NCI-H1417 (cell line): ENCODE measurements at places on chromosomes 7 and 10.

- no peak for DNase-seq
These were observed 392.5 kb downstream of the NRG3 start for GRCh38 chr10:82267465-82267864.

DNA sequence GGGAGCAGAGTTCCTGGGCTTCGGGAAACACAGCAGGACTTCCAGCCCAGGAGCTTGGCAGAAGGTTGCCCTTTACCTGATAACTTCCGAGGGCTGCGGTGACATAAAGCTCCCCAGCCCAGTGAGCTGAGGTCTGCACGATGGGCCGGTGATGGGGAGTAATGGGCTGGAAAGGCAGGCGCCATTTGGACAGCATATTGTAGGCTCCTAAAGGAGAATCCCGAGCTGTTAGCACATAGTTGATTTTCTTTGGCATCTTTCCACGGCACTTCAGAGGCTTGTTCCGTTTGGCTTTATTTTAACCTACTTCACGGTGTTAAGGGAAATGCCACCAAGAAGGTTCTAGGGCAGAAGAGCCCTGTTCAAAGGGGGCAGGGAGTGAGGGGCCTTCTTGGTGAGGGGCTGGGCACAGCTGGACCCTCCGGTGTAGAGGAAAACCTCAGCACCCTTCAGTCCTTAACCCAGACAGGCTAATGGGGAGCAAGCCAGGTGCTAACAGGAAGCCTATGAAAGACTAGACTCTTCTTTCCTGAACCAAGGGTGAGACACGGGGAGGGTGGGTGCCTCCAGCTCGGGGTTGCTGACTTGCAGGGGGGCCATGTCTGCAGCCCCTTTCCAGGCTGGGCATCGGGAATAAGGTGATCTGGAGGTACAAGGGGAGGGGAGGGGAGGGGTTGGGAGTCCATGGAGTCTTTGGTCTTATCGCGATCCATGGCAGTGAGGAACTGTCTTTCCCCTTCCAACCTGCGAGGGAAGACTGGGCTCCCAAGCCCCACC is 347.7 kb downstream of the GLRX3 start:
- DNase-seq, result no peak

DNA sequence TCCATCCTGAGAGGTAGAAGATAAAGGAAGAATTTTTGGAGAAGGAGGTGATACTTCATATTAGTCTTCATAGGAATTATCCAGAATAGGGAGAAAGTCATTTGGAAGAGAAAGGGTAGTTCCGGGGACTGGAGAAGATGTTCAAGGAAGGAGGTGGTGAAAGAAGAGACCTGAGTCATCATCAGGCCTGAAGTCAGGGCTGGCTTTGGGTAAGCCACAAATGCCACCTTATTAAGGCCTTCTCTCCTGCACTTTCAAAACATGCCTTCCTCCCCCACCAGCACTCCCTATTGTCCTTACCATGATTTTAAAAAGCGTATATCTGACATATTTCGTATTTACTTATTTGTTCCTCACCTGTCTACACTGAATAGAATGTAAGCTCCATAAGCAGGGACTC is 112.2 kb upstream of the LRGUK start:
- no peak for DNase-seq

- DNase-seq, result peak; percentile 70
These were observed 455.0 kb downstream of the CCSER2 start for GRCh38 chr10:84783386-84783785.

- no peak for DNase-seq
These were observed 95.9 kb upstream of the SLC26A5 start for GRCh38 chr7:103541947-103542346.

- no peak for DNase-seq
These were observed 32.8 kb downstream of the STK32C start for GRCh38 chr10:132274986-132275385.

DNA sequence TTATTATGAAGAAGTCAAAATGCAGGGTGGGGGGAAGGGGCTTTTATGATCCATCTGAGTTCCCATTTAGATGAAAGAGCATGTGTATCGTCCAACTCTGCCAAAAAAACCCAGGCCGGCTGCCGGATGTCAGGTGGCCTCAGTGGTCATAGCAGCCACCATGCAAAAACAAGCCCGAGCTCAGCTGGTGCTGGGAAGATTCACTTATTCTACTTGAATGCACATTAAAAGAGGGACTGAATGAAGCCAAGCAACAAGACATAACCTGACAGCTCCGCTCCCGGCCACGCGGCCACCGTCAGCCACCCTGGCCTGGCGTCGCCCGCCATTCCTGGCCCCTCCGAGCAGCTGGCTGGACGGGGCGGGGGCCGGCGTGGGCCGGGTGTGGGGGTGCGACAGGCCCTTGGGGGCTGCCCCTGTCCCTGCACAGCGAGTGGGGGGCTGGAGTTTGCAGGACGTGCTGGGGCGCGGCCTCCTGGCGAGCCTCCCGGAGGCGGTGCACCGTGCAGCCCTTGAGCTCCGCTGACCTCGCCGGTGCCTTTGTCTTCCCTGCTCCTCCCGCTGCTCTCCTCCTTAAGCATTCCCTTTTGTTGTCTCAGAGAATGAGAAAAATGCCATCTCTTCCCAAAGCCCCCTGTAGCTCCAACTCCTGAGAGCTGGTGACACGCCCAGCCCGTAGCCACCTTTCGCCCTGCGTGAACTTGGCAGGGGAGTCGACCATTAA is 67.8 kb downstream of the EBF3 start:
- DNase-seq, result no peak

- no peak for DNase-seq
These were observed 13.0 kb upstream of the ACBD5 start for GRCh38 chr10:27253576-27253975.

DNA sequence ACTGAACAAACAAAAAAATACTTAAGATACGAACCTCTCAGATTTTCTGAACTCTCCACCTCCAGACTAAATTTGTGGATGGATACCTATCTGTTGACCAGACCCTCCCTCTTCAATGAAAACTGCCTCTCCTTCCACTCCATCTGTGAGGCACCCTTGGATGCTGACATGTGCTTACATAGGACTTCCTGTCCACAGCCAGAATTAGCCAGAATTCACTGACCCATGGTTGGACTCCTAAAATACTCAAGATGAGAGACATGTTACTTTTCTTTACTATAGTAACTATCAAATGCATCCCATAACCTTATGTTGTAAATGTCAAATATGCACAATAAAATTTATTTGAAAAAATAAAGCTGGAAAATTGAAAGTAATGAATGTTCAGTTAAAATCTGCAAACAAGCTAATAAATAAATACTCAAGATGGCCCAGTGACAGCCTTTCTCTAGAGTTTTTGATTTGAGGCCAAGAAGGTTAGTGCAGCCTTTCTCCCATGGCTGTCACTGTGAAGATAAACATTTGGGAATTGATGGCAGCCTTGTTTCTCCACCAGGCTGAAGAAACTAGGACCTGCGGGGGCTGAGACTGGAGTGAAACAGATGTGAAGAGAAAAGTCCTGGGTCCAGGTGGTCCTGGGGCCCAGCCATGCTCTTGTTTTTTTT is 287.0 kb downstream of the ZEB1 start:
- no peak for DNase-seq

DNA sequence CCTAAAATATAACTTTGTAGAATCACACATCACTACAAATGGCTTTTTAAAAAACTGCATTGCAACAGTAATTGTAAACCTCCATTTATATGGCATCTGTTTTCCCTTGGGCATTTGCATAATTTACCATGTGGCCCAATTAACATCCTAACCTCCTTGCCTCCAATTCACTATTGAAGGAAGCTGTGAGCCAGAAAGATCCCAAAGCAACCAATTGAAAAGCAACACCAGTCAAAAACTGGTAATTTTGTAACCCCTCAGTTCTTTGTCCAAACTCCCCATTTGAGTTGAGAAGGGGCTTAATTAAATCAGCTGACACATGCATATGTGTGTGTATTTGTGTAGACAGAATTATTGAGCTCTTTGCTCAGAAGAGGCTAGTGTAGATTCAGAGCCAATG is 90.3 kb downstream of the FAM13C start:
- no peak for DNase-seq

GRCh38 chr10:1869861-1870260 is 132.5 kb upstream of the ADARB2 start:
- DNase-seq, result no peak

- no peak for DNase-seq
These were observed 19.7 kb downstream of the BNIP3 start for GRCh38 chr10:131961777-131962662.
